ENCODE measurements at places on chromosomes 5 and 9.
A peak's percentile ranks its signal among the peaks of the same experiment; 100 is the strongest.

DNA sequence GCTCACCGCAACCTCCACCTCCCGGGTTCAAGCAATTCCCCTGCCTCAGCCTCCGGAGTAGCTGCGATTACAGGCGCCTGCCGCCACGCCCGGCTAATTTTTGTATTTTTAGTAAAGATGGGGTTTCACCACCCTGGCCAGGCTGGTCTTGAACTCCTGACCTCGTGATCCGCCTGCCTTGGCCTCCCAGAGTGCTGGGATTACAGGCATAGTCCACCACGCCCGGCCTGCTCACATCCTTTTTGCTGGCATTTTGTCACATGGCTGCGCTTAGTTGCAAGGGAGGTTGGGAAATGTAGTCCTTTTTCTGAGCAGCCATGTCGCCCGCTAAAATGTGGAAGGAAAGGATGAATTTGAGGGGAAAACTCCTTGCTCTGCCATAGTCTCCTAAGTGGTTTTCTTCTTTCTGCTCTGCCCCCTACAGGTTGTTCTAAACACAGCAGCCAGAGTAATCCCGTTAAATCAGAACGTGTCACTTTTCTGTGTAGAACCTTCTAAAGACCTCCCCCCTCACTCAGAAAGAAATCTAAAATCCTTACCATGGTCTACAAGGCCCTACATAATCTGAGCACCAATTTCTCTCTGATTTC is 57.8 kb upstream of the HSPA9 start:
- no peak for DNase-seq

DNA sequence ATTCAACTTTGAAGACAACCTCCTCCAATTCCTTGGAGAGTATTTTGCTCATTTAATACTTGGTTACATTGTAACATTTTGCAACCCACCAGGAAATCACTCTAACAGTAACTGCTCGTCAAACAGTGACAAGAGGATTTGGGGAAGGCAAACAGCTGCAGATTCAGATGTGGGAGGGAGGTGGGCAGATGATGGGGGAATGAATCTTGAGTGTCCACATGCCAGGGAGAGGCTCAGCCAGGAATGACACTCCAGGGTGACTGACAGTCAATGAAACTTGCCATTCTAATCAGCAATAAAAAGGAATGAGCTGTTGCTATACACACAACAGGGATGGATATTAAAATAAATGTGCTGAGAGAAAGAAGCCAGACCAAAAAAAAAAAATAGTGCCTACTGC is 97.7 kb upstream of the ANKRD55 start:
- DNase-seq: no peak

GRCh38 chr9:122327175-122327574 is 43.6 kb upstream of the PTGS1 start:
- DNase-seq: no peak

DNA sequence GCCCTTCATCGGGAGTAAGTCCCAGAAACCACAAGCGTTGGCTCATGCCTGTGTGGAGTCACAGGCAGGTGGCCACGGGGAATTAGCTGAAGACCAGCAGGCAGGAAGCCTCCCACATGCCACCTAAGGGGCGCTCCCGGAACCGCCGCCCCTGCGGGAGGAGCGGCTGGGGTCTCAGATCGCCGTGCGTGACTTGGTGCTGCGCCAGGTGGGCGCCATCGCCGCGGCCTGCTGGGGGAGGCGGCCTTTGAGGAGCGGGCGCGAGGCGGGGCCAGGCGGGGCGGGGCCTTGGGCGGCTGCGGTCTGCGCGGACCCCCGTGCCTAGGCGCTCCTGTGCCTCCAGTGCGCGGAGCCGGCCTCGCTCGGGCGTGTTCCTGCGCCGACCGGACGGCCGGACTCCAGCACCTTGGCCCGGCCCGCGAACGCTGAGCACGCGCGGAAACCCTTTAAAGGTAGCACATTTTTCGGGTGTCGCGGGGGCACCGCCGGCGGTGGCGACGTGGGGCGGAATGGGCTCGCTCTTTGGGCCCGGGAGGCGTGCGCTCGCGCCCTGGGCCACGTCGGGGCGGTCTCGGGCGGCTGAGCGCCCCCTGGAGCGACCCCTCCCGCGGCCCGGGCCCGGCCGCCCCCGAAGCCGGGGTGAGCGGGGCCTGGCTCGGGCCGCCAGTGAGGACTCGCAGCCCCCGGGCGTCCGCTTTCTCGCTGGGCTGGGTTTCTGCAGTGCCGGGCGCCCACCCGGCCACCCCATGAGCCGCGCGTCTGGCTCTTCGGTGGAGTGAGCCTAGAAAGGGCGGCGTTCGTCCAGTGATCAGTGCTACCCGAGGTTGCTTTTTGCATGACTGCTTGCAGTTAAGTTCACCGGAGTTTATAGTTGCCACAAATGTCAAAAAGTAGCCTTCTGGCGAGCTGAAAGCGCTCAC is 24.5 kb downstream of the LECT2 start:
- DNase-seq: no peak

DNA sequence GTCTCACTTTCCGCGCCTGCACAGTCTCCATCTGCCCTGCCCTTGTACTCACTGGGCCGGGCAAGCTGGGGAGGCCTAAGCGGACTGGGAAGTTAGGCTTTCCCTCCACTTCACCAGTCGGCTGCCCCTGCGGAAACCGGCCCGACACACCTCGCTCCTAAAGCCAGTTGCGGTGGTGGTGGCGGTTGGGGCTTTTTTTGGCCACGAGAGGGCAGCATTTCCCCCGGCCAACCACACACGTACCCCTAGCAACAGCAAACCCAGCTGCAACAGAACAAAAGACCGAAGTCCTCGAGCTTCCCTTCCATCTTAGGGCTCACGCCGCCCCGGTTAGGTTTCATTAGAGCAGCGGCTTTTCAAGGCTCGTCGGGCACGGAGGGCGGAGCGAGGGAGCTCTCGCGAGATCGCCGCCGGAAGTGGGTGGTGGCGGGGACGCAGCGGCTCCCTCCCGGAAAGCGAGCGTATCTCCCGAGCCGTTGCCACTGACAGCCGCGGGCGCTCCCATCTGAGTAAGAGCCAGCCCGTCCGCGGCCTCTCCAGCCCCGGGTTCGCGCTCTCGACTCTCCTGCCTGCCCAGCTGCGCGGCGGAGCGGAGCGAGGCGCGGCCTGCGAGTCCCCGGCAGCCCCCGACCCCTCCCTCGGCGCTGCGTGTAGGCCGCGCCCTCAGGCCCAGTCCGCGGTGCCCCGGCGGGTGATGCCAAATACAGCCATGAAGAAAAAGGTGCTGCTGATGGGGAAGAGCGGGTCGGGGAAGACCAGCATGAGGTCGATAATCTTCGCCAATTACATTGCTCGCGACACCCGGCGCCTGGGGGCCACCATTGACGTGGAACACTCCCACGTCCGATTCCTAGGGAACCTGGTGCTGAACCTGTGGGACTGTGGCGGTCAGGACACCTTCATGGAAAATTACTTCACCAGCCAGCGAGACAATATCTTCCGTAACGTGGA is at the start of gene RRAGA:
RRAGA (plus strand) TSS at position 462 of the 951 bp plus-strand sequence; CDS start at position 695, 233 bp downstream.
- DNase-seq: peak; percentile 81
